ENCODE measurements at places on chromosomes 16 and 17. TPM values are rescaled to one million over a fixed set of nuclear protein-coding genes. Genes with fewer than 3 reads are reported as not detected.

Gene ZSCAN32
- 8.9 TPM for total RNA-seq

Gene MAP3K3
- 120 TPM for total RNA-seq

Gene MEIOC
- total RNA-seq: not detected

Gene WDR90
- 4.6 TPM for total RNA-seq

Gene LITAFD
- not detected for total RNA-seq

Gene COG4
- total RNA-seq: 19.2 TPM

Gene LRRC3C
- total RNA-seq: not detected

Gene ABCA9
- total RNA-seq: 0.42 TPM

Gene TP53TG3F
- total RNA-seq: not detected

Gene CDH8
- not detected for total RNA-seq

Gene MYOCD
- total RNA-seq: not detected

Gene SLC6A2
- not detected for total RNA-seq

Gene PTX4
- total RNA-seq: not detected

Gene KCNJ18
- not detected for total RNA-seq

Gene SMG1
- 192 TPM for total RNA-seq

Gene TP53TG3B
- total RNA-seq: 0.21 TPM

Gene DYNLRB2
- not detected for total RNA-seq

Gene CIBAR2
- not detected for total RNA-seq

Gene CHP2
- total RNA-seq: 0.10 TPM

Gene PRSS36
- 1.2 TPM for total RNA-seq

Gene CCL8
- not detected for total RNA-seq

Gene MPV17L
- total RNA-seq: under 0.01 TPM

Gene LPO
- not detected for total RNA-seq

Gene ST6GALNAC2
- total RNA-seq: 2.3 TPM

Gene TLCD2
- total RNA-seq: under 0.01 TPM

Gene ZNF423
- total RNA-seq: under 0.01 TPM

Gene NLK
- total RNA-seq: 17.1 TPM

Gene NOB1
- total RNA-seq: 22.4 TPM

Gene TNFRSF17
- 0.21 TPM for total RNA-seq

Gene SMG6
- 21.8 TPM for total RNA-seq

Gene CCDC78
- 1.0 TPM for total RNA-seq

Gene TRPV3
- 0.21 TPM for total RNA-seq

Gene STAC2
- not detected for total RNA-seq

Gene CHST4
- not detected for total RNA-seq

Gene TMEM92
- total RNA-seq: not detected

Gene CDRT4
- 1.3 TPM for total RNA-seq

Gene TEX14
- total RNA-seq: 0.31 TPM

Gene AIPL1
- total RNA-seq: under 0.01 TPM

Gene MARVELD3
- total RNA-seq: not detected

Gene ARL5C
- total RNA-seq: not detected

Gene IRX3
- total RNA-seq: 1.2 TPM

Gene DHRS7C
- total RNA-seq: not detected

Gene TBC1D3B
- not detected for total RNA-seq

Gene ITGB4
- 0.10 TPM for total RNA-seq

Gene COG8
- total RNA-seq: 15.3 TPM

Gene IGSF6
- total RNA-seq: 13.9 TPM

Gene SHCBP1
- total RNA-seq: 1.8 TPM

Data from mononuclear cell (primary cell).